ENCODE measurements at places on chromosomes 4 and X.

DNA sequence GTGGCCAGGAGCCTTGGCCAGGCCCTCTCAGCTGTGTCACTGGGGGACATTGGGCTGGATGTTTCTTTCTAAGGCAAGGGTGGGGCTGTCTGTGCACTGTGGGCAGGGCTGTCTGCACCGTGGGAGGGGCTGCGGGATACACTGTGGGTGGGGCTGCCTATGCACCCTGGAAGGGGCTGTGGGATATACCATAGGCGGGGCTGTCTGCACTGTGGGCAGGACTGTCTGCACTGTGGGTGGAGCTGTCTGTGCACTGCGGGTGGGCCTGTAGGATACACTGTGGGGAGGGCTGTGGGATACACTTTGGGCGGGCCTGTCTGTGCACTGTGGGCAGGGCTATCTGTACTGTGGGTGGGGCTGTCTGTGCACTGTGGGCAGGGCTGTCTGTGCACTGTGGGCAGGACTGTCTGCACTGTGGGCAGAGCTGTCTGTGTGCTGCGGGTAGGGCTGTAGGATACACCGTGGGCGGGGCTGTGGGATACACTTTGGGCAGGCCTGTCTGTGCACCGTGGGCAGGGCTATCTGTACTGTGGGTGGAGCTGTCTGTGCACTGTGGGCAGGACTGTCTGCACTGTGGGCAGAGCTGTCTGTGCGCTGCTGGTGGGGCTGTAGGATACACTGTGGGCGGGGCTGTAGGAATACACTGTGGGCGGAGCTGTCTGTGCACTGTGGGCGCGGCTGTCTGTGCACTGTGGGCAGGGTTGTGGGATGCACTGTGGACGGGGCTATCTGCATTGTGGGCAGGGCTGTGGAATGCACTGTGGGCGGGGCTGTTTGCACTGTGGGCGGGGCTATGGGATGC lies 31.1 kb downstream of the ACOX3 start:
- DNase-seq, result no peak

DNA sequence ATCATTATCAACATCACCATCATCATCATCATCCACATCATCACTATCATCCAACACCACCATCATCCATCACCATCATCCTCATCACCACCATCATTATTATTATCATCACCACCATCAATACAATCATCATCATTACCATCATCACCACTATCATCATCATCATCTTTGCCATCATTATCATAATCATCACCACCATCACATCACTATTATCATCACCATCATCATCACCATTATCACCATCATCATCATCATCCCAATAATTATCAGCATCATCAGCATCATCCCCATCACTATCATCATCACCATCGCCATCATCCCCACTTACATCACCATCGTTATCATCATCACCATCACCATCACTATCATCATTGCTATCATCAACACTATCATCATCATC lies 1021.9 kb upstream of the PRKX start:
- DNase-seq, result no peak

DNA sequence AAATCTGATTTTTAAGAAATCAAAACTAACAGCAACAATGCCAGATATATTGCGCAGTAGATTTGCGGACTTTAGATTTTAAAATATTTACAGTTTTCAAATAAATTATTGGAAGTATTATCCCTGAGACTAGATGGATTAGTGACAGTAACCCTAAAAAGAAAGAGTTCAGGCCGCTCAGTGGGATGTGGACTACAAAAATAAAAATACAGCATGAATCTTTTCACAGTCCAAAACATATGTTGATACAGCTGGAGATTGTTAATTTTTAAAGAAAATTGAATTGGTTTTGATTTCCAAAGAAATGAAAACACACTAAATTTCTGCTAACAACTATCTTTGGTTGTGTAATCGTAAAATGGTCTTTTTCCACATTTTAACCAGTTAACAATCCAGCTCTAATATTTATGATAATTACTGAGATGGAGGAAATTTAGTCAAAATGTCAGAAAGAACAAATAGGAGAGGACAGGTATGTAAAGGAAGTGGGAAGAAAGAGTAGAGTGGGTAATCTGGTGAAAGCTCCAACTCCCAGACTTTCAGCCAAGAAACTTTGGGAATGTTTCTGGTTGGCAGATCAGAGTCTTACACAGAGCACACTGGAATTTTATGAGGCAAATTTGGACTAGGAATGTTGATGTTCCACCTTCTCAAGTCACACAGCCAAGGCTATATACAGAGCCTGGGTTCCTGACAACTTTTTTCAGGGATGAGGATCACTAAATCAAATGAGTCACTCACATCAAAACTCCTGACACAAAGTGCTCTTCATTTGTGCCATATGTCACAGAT lies 15.1 kb downstream of the C4orf36 start:
- no peak for DNase-seq

DNA sequence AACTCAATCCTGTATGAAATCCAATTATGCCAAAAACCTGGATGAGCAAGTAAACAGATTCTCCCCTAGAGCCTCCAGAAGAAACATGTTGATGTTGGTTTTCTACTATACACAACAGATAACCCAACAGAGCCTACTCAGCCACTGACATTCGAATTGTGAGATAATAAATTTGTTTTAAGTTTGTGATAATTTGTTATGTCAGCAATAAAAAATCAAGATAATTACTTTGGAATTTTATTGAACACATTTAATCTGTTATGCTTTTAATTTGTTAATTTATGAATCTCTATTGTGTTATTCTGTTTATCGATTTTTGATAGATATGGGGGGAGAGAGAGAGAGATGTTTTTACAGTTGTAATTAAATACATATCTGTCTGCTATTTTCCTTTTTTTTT lies 1016.1 kb upstream of the PCDH7 start:
- DNase-seq, result no peak

- DNase-seq, result no peak
Measured at GRCh38 chrX:38052096-38052495, 45.7 kb downstream of the SYTL5 start.

DNA sequence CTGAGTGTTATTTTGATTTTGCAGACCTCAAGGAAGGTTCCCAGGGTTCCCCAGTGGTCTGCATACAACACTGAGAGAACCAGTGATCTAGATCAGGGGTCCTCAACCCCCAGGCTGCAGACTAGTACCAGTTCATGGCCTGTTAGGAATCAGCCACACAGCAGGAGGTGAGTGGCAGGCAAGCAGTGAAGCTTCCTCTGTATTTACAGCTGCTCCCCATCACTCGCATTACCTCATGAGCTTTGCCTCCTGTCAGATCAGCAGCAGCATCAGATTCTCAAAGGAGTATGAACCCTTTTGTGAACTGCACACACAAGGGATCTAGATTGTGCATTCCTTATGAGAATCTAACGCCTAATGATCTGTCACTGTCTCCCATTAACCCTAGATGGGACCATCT lies 28.5 kb downstream of the EDNRA start:
- no peak for DNase-seq

GRCh38 chr4:109699553-109700225 lies 3.6 kb downstream of the CASP6 start:
- DNase-seq, result no peak

DNA sequence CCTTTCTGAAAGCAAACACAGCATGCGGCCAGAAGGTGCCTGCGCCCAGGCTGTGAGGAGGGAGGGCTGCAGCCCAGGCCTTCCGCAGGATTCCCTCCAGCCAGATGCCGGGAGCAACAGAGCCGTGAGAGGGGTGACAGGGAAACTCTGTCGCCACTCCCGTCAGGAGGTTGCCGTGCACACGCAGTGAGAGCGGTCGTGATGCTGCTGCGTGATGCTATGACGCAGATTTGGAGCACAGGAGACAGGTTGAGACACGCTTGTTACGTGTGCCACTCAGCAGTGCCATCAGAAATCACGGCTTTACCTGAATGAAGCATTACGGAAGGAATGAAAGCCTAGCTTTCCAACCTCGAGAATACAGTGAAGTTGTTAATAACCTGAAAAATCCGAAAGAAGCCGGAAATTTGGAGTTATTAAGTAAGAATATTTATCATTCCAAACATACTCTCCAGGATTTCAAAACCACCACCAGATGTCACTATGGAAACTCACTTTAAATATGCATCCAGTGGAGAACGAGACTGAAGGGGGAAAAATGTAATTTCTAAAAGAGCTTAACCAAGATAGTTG lies 54.4 kb downstream of the FAT1 start:
- no peak for DNase-seq

Measured in activated CD4-positive, CD25-positive, alpha-beta regulatory T cell treated with anti-CD3 and anti-CD28 coated beads, Interleukin-2, amount 50 U/mL, for 72 hours (primary cell).